NCI-H1694 (cell line): ENCODE measurements at places on chromosomes 6 and 20.

DNA sequence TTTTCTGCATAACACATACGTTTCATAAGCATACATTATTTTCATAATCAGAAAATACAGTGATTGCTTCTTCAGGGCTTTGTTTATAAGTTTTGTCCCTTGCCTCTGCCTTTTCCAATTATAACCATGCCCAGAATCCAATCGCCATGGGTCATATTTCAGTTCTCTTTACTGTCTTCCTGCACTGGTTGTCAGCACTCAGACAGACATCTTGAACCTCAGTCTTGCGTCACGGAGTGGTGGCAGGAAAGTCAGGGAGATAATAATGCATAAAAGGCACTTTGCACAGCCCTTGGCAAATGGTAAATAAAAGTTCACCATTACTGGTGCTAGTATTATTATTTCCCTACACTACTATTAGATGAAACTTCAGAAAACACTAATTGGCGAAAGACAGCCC lies 7.2 kb downstream of the KIF16B start:
- no peak for DNase-seq

- no peak for DNase-seq
These were observed 50.2 kb downstream of the ARHGAP18 start for GRCh38 chr6:129659590-129660345.

DNA sequence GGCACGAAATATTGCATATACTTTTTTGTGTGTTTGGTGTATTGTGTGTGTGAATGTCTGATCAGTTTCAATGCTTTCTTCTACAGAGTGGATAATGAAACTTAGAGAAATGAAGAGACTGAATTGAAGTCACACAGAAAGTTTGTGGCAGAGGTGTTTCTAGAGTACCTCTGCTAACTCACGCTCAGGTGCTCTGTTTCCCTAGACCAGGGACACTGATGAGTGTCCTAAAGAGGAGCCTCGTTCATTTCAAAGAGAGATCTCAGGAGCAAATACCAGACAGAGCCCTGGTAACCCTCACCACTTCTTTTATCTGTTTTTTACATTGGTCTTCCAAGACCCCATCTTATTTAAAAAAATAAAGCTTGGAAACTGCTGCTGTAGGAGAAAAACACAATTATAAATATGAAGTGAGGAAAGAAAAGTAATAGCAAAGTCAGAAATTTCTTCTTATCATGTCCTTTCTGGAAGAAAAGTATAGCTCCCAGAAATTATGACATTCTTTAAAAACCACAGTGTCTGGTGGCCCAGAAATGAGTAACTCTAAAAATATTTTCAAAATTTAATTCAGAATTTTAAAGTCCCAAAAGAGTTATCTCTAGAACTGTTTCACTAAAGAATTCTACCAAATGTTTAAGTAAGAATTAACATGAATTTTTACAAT lies 720.6 kb downstream of the RFPL4B start:
- no peak for DNase-seq

- DNase-seq: peak; percentile 87
These were observed 57.2 kb upstream of the PCSK2 start for GRCh38 chr20:17169585-17170136.
